Stimulated activated CD8-positive, alpha-beta memory T cell treated with anti-CD3 and anti-CD28 coated beads, Interleukin-12 subunit alpha, Interleukin-12 subunit beta, amount 100 ng/mL, for 1 hour (primary cell): ENCODE measurements at places on chromosomes 4 and X.

GRCh38 chr4:26885912-26886274, 25.3 kb downstream of the STIM2 start:
- DNase-seq: peak; percentile 18

DNA sequence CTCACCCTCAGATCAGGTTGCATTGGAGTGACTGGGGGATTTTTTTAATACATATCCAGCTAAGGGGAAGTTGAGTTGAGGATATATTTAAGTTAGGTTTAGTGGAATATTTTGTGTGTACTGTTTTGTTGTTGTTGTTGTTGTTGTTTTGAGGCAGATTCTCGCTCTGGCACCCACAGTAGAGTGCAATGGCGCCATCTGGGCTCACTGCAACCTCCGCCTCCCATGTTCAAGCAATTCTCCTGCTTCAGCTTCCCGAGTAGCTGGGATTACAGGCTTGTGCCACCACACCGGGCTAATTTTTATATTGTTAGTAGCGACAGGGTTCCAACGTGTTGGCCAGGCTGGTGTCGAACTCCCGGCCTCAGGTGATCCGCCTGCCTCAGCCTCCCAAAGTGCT, 38.6 kb upstream of the ATP6AP2 start:
- DNase-seq: no peak

DNA sequence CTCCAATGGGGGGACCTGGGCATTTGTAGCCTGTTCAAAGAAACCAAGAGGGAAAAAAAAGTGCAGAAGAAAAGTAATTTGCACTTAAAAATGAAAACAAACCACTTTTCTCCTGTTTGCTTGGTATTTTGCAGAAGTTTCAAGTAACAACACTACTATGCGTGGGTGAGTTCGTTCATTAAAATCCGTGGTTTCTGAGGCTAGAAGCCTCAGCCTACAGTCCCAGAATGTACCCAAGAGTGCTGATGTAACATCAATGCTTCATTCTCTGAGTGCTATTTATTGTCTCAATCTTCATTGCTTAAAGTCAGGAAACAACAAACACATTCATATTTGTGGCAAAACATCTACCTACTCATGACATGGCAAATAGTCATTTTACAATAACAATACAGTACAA, 29.2 kb downstream of the LGI2 start:
- no peak for DNase-seq

- DNase-seq: no peak
Observed at GRCh38 chr4:113587156-113587555, 174.4 kb downstream of the CAMK2D start.
